NAMALWA (cell line): ENCODE measurements at places on chromosomes 6 and 20.
A peak's percentile ranks its signal among the peaks of the same experiment; 100 is the strongest.

GRCh38 chr6:161411265-161411944, 137.5 kb upstream of the AGPAT4 start:
- DNase-seq, result peak; percentile 23

GRCh38 chr6:41642090-41642959, 4.1 kb downstream of the MDFI start:
- DNase-seq, result no peak

- no peak for DNase-seq
Observed at GRCh38 chr20:43755390-43755789, 28.6 kb upstream of the GTSF1L start.

DNA sequence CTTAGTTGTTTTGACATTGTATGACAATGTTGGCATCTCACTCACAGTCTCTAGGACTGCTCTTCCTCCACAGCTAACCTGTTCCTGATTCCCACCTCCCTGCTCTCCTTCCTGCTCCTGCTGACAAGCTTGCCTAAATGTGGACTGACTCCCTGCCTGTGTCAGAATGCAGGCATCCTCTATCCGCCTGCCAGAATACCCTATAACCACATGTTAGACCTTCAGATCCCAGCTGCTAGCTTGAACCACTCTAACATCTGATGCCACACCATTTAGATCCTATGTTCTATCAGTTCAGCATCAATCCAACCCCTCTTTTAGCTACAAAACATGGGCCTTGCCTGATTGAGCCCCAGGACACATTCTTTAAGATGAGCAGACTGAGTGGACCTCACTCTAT, 12.2 kb downstream of the FILIP1 start:
- no peak for DNase-seq

DNA sequence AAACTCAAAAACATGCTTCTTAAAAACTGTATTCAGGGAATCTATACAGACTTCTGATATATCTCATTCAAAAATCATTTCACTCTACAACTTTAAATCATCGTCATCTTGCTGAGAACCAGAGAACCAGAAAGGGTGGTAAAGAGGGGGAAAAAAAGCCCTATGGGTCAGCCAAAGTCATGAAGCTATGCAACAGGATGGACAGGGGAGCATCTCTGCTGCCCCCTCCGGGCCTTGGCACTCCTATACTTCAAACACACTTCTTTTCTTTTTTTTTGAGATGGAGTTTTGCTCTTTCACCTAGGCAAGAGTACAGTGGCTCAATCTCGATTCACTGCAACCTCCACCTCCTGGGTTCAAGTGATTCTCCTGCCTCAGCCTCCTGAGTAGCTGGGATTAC, 73.5 kb upstream of the NFATC2 start:
- DNase-seq, result peak; percentile 41

- DNase-seq, result no peak
Observed at GRCh38 chr20:719816-720215, 44.2 kb upstream of the SCRT2 start.
